CD8-positive, alpha-beta memory T cell (primary cell): ENCODE measurements at places on chromosomes 16 and 17. TPM values are rescaled to one million over a fixed set of nuclear protein-coding genes. Genes with fewer than 3 reads are reported as not detected.

Gene ORC6
- polyA plus RNA-seq: 1.3 TPM

GRCh38 chr17:61729690-61730268 is 133.5 kb downstream of the BRIP1 start:
- DNase-seq: no peak

Gene KIF2B
- not detected for polyA plus RNA-seq

Gene CPNE7
- polyA plus RNA-seq: 12.9 TPM

- no peak for DNase-seq
These were observed 47.6 kb downstream of the HSD17B2 start for GRCh38 chr16:82082543-82083244.

DNA sequence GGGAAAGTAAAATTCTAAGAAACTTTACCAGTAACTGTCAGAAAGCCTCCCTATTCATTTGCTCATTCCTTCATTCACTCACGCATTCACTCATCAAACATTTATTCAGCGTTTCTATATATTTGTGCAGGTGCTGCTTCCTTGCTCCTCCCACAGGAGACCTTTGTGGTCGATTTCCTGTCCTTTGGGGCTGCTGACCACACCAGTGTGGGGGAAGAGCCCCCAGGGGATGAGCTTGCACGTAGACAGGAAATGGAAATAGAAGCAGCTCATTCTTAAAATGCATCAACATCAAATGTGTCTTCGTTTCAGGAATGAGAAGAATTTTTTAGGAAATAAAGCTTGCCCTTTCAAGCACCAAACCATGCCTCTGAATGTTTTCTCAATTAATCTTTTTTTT is 9.6 kb downstream of the PIK3R6 start:
- no peak for DNase-seq

Gene CCL4L2
- polyA plus RNA-seq: 4.9 TPM

DNA sequence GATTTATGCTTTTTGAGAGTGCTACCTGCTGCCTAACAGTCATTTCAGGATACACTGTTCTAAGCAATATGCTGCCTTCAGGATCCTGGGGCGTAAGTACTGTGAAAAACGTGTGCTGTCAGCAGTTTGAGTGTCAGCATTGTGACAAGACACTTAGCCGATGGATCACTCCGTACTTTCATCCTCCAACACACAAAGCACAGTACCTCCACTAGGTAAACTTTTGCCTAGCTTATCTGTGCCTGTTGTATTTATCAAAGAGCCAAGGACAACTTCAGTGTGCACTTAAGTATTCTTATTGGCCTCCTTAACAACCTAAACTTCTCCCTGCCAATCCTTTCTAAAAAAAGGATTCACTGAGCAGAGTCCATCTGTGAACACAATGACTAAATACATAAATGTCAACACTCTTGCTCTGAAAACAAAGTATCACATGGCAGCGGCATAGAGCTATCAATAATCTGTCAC is 33.8 kb upstream of the PHLPP2 start:
- DNase-seq: no peak

DNA sequence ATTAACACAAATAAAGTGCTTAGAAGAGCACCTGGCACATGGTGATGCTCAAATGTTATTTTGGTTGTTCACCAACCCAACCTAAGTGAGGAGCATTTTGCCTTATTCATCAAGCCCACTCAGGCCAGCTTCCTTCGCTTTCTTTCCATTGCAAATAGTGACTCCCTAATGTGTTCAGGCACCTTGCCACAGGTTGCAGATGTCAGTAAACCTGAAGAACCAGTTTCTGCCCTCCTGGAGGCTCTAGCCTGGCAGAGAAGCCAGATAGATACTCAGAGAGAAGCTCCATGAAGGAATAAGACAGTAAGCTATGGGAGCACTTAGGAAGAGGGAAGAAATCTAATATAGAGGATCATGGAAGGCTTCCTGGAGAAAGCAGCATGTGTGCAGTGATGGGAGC is 23.9 kb downstream of the GPR139 start:
- no peak for DNase-seq

GRCh38 chr17:12256380-12256995 is 235.8 kb downstream of the MAP2K4 start:
- no peak for DNase-seq

Gene GRAP
- 36.2 TPM for polyA plus RNA-seq

GRCh38 chr16:67283039-67283825 is 3.9 kb downstream of the PLEKHG4 start:
- no peak for DNase-seq

GRCh38 chr16:8620535-8620934 is 963 bp upstream of the METTL22 start:
- DNase-seq: no peak

DNA sequence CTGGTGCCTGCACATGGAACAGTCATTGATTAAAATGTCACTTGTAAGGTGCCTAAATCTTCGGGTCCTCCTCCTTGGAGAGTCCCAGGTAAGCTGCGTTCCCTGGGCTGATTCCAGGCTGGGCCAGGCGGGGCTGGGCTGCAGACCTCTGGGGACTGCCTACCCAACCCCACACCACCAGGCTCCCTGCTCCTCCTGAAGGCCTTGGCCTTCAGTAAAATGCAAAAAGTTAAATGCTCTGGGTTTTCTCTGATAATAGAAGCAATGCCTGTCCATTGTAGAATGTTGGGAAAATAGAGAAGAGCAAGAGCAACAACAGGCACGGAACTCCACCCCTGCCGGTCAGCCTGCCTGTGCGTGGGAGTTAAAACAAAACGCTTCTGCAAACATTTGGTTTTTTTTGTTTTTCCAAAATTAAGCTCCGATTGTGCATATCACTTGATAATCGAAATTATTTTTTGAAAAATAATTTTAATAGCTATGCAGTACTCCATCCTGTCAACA is 363.9 kb downstream of the SEC14L1 start:
- no peak for DNase-seq

Gene CHST5
- polyA plus RNA-seq: not detected

- DNase-seq: no peak
These were observed 267.7 kb downstream of the FTO start for GRCh38 chr16:53971616-53972015.

GRCh38 chr16:27414788-27415431 is 12.9 kb downstream of the IL21R start:
- DNase-seq: no peak

DNA sequence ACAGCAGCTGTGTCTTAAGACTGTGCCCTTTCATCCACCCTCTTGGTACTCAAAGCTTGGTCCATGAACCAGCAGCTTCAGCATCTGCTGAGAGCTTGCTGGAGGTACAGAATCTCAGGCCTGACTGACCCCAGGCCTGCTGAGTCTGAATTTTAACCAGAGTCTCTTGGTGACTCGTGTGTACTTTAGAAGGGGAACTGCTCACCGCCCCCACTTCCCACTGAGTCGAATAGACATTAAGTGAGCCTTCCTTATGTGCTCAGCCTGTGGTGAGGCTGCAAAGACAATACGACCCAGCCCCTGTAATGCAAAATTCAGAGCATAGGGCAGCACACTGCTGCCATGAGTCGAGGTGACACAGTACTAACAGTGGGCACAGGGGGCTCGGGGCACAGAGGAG is 662.8 kb downstream of the WWOX start:
- DNase-seq: no peak

Gene ABCA8
- not detected for polyA plus RNA-seq

- DNase-seq: no peak
These were observed 126.9 kb downstream of the PARN start for GRCh38 chr16:14502932-14503741.

DNA sequence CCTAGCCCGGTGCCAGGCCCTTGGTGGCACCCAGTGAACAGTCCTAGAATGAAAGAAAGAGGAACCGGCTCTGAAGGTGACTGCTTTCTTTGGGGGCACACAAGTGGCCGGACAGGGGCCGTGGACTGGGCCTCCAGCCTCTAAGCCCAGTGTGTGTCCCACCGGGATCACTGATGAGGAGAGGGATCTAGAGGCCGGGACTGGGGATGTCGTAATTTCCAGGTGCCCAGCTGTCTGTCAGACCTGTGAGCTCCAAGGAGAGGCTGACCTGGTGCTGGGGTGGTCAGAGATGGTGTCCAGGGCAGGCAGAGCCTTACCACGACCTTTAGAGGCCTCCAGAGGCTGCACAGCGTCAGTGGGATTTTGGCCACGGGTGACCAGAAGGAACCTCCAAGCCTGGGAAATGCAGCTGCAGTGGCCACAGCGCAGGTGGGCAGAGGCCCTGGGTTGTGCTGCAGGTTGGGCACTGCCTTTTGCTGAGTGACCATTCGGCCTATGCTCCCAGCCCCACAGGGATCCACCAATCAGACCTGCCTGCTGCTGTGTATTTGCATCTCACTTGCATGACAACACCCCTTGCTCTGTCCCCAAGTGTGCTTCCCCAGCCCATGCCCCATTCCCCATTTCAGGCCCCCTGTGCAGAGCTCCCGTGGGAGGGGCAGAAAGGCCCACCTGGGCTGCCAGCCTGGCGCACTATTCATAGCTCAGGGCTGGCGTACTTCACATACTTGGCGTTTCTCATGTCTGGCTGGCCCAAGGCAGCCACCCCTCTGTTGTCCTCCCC is 12.5 kb downstream of the ARHGAP23 start:
- DNase-seq: no peak

DNA sequence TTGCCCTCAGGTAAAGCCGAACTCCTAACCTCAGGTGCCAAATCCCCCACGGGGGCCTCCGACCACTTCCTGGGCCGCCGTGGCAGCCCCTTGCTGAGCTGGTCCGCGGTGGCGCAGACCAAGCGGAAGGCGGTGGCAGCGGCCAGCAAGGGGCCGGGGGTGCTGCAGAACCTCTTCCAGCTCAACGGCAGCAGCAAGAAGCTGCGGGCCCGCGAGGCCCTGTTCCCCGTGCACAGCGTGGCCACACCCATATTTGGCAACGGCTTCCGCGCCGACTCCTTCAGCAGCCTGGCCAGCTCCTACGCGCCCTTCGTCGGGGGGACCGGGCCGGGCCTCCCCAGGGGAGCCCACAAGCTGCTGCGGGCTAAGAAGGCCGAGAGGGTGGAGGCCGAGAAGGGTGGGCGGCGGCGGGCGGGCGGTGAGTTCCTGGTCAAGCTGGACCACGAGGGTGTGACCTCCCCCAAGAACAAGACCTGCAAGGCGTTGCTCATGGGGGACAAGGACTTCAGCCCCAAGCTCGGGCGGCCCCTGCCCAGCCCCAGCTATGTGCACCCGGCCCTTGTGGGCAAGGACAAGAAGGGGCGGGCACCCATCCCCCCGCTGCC is 51.6 kb downstream of the ACTG1 start:
- no peak for DNase-seq

- DNase-seq: no peak
These were observed 27.5 kb downstream of the TRPV3 start for GRCh38 chr17:3529817-3530741.

DNA sequence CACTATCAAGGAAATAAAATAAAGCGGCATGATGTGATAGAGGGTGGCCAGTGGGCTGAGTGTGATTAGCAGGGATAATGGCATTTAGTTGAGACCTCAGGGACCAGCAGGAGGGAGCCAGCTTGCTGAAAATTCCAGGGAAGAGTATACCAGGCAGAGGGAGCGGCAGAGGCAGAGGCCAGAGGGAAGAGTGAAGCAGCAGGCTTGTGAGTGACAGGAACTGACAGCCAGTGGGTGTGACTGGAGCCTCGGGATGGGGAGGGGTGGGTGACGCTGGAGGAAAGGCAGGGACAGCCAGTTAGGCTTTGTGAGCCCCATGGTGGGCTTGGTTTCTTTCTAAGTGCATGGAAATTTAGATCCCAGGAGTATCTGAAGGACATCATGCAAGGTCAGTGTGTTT is 209.7 kb upstream of the CACNG3 start:
- no peak for DNase-seq

Gene SLC16A3
- polyA plus RNA-seq: 3.3 TPM
